ENCODE measurements at places on chromosomes 6 and 20. TPM values are rescaled to one million over a fixed set of nuclear protein-coding genes. Genes with fewer than 3 reads are reported as not detected.

DNA sequence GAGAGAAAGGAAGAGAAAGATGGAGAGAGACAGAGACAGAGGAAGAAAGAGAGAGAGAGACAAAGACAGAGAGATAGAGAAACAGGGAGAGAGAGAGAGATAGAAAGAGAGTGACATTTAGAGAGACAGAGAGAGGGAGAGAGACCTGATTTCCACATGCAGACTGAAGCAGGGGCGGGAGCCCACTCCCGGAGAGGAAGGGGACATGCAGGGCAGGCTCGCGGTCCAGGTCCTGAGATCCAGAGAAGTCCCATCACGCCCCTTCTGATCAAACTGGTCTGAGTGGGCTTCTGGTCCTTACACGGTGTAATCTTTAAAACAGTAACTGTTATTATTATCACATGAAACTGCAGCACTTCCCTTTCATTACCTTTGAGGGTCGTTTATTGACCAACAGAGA lies 62.2 kb downstream of the PHACTR3 start:
- no peak for DNase-seq

The KHDC1L gene
- polyA plus RNA-seq = 0.14 TPM

The TINAG gene
- not detected for polyA plus RNA-seq

GRCh38 chr6:108574457-108575141 lies 13.9 kb downstream of the FOXO3 start:
- no peak for DNase-seq

- no peak for DNase-seq
Measured at GRCh38 chr20:36744243-36744642, 1.6 kb downstream of the NDRG3 start.

DNA sequence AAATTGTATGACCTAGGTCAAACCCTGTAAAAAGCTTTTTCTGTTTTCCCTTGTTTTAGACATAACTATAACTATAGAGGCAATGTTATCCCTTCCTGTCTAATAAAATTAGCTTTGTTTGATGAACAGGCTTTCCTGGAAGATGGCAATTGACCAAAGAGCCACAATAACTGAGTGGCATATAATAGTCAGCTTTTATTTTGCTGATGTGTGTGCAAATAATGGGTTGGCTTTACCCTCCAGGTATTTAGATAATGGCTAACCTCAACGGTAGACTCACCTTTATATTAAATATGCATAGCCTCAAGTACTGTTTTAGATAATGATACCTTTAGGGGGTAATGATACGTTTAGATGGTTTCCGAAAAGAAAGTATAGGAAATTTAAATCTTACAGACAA lies 15.0 kb downstream of the TBXT start:
- DNase-seq = no peak

DNA sequence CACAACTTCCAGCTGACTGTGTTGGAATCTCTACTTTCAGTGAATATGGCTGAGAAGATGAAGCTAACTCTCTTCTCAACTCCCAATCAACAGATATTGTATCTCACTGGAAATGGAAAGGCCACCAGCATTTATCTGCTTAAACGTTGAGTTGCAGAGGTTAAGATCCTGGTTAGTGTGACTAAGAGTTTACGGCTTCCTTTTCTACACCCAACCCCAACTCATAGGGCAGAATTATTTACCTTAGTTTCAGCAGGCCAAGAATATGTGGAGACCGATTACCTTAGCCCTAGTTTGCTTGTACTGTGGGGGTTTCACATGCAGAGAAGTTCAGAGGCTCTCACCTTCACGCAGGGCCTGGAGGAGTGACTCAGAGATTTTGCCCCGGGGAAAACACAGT lies 1026.6 kb downstream of the EYS start:
- no peak for DNase-seq

- DNase-seq = no peak
Measured at GRCh38 chr6:84469144-84469543, 241.7 kb upstream of the CEP162 start.

DNA sequence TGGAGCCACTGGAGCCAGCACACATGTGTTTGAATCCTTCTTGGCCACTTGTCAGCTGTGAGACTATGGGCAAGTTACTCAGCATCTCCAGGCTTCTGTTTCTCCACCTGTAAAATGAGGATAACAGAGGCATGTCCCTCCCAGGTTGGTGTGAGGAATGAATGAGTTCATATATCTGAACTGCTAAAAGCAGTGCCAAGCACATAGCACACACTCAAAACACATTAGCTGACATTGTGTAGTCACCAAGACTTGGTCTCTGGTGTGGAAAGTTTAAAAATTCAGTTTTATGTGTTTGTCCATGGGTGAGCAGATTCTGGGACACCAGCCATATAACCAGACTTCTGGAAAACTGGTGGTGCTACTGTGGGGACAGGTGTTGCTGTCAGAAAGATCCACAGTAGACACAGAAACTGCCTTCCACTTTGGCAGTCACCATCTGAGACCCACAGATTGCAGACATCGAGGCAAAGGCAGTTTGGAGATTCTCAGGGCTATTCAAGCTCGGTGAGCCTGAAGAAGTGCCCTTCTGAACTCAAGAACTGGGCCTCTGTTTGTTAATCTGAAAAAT lies 115.8 kb downstream of the MRPL14 start:
- no peak for DNase-seq

The RRAGD gene
- polyA plus RNA-seq = 0.04 TPM

The MDFI gene
- polyA plus RNA-seq = 181 TPM

- DNase-seq = no peak
Measured at GRCh38 chr6:43170417-43170930, 595 bp upstream of the SRF start.

The QKI gene
- polyA plus RNA-seq = 9.4 TPM

GRCh38 chr6:21438986-21439352 lies 154.6 kb upstream of the SOX4 start:
- DNase-seq = no peak

GRCh38 chr6:89385156-89385667 lies 26.9 kb downstream of the RRAGD start:
- DNase-seq = peak; percentile 93

GRCh38 chr6:52503851-52504781 lies 72.7 kb downstream of the TRAM2 start:
- peak; percentile 99 for DNase-seq

DNA sequence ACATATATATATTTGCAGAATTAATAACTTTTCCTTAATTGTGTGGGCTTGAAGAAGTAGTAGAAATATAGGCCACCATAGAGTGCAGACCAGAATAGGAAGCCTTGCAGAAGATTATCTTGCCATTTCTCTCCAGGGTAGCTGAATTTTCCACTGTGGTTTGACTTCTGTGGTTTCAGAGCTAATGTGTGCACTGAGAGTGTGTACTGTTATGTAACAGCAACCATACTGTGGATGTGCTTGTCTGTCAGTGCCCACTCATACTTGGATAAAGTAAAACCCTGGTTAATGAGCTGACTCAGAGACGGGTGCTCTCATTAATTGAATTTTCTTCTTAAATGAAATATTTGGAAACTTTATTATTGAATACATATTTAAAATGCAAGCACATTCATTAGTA lies 57.2 kb downstream of the CEP43 start:
- no peak for DNase-seq

DNA sequence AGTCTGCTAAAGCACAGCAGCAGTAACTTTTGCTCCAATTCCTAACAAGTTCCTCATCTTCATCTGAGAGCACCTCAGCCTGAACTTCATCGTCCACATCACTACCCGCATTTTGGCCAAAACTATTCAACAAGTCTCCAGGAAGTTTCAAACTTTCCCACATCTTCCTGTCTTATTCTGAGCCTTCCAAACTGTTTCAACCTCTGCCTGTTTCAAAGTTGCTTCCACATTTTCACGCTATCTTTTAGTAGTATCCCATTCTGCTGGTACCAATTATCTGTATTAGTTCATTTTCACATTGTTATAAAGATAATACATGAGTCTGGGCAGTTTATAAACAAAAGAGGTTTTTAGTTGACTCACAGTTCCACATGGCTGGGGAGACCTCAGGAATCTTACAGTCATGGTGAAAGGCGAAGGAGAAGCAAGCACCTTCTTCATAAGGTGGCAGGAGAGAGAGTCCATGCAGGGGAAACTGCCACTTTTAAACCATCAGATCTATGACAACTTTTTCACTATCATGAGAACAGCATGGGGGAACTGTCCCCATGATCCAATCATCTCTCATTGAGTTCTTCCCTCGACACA lies 99.4 kb upstream of the GRIK2 start:
- no peak for DNase-seq

DNA sequence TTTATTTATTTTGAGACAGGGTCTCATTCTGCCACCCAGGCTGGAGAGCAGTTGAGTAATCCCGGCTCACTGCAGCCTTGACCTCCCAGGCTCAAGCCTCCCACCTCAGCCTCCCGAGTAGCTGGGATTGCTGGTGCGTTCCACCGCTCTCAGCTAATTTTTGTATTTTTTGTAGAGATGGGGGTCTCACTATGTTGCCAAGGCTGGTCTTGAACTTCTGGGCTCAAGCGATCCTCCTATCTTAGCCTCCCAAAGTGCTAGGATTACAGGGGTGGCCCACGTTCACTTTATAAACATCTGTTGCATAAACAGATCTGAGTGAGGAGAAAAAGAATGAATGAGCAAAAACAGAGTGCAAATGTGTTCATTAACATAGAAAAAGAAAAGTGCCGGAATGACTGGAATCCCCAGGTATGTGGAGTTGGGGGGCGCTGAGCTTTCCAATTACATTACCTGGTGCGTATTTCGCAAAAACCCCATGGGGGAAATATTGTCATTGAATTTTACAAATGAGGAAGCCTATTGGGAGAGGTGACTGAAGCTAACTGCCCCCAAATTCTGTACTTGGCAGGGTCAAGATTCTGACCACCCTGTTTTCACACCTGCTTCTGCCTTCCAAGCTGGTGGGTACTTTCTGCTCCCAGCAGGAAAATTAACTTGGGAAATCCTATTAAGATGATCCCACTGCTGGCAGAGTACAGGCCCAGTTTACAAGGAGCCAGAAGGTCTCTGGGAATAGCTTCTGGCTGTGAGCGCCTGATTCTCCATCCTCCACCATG lies 207.7 kb upstream of the JARID2 start:
- DNase-seq = no peak

GRCh38 chr6:130907687-130908086 lies 80.5 kb downstream of the SMLR1 start:
- no peak for DNase-seq

- DNase-seq = no peak
Measured at GRCh38 chr6:167079853-167080297, 43.0 kb upstream of the CCR6 start.

The SEL1L2 gene
- polyA plus RNA-seq = not detected

The PTCRA gene
- polyA plus RNA-seq = not detected

DNA sequence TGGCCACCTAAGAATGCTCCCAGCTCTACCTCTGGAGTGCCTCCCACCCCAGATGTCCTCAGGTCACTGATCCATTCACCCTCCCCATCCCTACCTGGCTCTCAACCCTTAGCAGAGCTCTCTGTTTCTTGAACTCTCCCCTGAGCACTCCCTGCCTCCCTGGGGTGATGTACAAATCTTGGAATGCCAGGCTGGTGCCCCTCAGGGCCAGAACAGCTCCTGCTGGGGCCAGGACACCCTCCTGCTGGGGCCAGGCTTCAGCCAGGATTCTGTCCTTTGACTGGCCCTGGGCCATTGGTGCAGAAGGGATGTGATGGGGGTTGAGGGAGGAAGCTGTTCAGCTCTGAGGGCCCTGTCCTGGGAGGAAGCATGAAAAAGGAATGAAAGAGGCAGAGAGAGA lies 30.0 kb downstream of the MYT1 start:
- no peak for DNase-seq

The PCK1 gene
- not detected for polyA plus RNA-seq

The SAMD5 gene
- 0.76 TPM for polyA plus RNA-seq

The RAB32 gene
- polyA plus RNA-seq = 96.0 TPM

The TMEM244 gene
- not detected for polyA plus RNA-seq

DNA sequence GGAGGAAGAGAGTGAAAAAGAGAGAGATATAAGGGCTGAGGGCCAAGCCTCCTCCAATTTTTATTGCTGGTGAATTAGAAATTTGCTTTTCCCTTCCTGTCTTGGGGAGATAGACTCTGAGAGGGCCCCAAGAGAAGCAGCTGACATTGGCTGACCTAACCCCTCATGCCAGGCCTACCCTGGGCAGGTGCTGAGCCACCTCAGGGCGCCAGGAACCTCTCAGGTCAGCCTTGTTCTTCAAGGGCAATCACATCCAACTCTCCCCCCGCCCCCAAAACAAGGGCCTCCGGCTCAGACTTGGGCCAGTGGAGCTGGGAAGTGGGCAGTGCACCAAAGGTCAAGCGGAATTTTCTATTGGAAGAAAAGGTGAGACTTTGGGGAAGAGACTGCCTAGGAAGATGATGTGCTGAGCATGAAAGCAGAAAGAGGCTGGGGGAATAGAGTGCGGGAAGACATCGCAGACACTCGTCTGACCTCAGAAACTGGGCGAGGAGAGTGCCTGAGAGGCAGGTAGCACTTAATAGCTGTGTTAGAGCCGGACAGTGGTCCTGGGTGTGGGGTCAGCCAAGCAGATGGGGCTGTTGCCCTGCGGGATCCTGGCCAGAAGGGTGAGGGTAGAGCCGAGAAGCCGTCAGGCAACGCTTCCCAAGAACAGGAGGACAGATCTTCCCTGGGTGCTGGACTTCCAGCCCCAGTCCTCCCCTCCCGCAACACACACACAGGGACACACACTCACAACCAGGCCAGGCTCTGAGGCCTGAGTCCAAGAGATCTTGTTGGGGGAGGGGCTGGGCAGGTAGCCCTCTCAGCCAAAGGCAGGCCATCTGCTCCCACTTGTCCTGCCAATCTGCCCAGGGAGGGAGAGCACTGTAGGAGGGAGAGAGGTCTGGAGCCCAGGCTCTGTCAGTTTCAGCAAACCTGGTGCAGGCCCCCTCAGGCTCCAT lies 3.7 kb upstream of the FASTKD5 start:
- DNase-seq = no peak

The ADTRP gene
- 3.0 TPM for polyA plus RNA-seq

The STXBP5 gene
- polyA plus RNA-seq = 3.6 TPM

DNA sequence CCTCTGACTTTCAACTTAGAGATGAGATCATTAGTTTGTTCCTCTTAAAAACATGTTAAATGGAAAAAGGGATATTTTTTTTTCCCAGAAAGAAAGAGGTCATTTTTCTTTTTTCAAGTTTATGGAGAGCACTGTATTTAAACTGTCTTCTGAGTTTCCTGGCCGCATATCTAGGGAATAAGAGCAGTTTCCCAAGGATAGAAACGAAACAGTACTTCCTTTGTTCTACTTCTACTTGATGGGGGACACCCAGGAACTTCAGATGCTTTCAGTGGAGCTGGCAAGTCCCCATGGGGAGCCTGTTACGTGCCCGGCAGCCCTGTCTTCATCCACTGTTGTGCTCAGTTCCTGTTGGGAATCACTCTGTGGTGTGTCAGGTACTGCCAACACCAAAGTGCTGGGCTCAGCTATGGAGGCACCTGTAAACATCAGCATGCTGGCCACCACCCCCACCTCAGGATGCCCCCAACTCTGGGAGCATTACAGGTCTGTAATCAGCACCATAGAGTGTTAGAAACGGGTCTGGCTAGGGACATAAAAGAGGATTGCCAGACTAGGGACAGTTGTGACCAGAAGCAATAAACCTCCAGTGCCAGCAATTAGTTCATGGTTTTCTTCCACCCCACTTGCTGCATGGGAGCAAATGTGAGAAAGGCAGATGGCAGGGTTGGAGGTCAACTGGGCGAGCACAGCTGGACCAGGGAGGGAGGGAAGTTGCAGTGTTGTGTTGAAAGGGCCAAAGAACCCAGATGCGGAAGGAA lies 221.7 kb upstream of the ECI2 start:
- DNase-seq = no peak

- no peak for DNase-seq
Measured at GRCh38 chr6:128821116-128821515, 61.8 kb upstream of the LAMA2 start.

GRCh38 chr6:65231616-65232015 lies 475.4 kb downstream of the EYS start:
- no peak for DNase-seq
